ENCODE measurements at places on chromosomes 3 and 15. TPM values are rescaled to one million over a fixed set of nuclear protein-coding genes. Genes with fewer than 3 reads are reported as not detected.

- peak overlapping the region; percentile 46 for H3K27ac ChIP-seq
- H3K36me3 ChIP-seq = peaks cover 31% of the 10 kb centered on the region
- H3K4me1 ChIP-seq = peaks cover 23% of the 10 kb centered on the region
- H3K27me3 ChIP-seq = no peaks in the 10 kb centered on the region
- DNase-seq = peak; percentile 32
Observed at GRCh38 chr15:80970658-80971057, 19.0 kb downstream of the MESD start.

DNA sequence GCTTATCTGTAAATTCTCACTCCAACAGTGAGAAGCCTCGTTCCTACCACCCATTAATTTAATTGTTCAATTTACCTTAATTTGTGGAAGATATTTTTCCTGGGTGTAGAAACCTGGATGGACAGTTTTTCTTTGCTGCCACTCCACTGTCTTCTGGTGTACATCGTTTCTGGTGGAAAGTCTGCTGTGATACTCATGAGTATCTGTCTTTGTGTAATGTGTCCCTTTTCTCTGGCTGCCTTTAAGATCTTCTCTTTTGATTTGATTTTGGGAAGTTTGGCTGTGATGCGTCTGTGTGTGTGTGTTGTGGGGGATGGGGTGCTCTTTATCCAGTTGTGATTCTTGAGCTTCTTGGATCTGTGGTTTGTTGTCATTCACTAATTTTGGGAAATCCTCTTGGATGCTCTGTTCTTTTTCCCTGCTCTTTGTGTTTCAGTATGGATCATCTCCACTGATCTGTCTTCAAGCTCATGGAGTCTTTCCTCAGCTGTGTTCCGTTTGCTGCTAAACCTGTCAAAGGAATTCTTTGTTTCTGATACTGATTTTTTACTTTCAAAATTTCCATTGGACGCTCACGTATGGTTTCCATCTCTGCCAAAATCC, 42.2 kb upstream of the NR2C2 start:
- H3K27ac ChIP-seq = no peak overlapping the region
- no peaks in the 10 kb centered on the region for H3K4me1 ChIP-seq
- H3K4me3 ChIP-seq = no peak overlapping the region
- peaks cover 59% of the 10 kb centered on the region for H3K27me3 ChIP-seq
- no peak for DNase-seq

GRCh38 chr15:56996746-56997470, 78.5 kb downstream of the TCF12 start:
- no peak for DNase-seq
- H3K36me3 ChIP-seq = peaks cover 13% of the 10 kb centered on the region
- no peak overlapping the region for H3K4me3 ChIP-seq
- no peak overlapping the region for H3K27ac ChIP-seq

- H3K4me3 ChIP-seq = no peak overlapping the region
- no peak for DNase-seq
- H3K4me1 ChIP-seq = no peaks in the 10 kb centered on the region
- H3K36me3 ChIP-seq = no peaks in the 10 kb centered on the region
- no peak overlapping the region for H3K27ac ChIP-seq
Observed at GRCh38 chr3:38107911-38108648, 28.8 kb downstream of the ACAA1 start.

- H3K27ac ChIP-seq = no peak overlapping the region
- H3K4me1 ChIP-seq = peaks cover 46% of the 10 kb centered on the region
- no peak overlapping the region for H3K4me3 ChIP-seq
- no peaks in the 10 kb centered on the region for H3K36me3 ChIP-seq
- H3K27me3 ChIP-seq = no peaks in the 10 kb centered on the region
Observed at GRCh38 chr15:39359771-39360170, 221.1 kb upstream of the THBS1 start.

Gene SERPINI1
- total RNA-seq = 2.2 TPM

Gene LIPH
- 213 TPM for total RNA-seq

Data from Calu3 (cell line).